ENCODE measurements at places on chromosomes 1 and 21.

- DNase-seq = peak; percentile 83
Observed at GRCh38 chr1:30707412-30708360, 15.7 kb downstream of the MATN1 start.

DNA sequence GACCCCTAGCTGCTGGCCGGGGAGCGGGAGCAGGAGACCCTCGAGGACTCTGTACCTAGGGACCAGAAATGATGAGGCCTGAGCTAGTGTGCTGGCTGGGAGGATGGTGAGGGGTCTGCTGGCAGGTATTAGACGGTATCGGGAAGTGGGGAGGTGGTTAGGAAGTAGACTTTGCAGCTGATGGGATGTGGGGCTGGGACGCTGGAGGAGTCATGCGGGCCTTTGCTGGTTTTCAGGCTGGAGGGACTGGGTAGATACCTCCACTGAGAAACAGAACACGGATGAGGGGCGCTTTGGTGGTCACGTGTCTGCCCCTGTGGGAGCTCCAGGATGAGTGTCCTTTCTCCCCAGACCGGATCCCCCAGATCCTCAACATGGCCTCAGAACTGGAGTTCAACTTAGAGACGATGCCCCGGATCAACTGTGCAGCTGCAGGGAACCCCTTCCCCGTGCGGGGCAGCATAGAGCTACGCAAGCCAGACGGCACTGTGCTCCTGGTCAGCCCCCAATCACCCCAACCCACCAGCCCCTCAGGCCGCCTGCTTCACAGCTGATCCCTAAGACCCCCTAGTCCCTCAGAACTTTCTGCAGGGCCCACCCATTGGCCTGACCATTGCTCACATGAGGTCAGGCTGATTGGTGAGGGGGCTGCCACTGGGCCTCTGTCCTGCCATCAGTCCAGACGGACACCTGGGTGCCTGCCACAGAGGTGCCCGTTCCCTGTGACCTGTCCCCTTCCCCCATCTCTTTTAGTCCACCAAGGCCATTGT lies 8.0 kb downstream of the TIE1 start:
- no peak for DNase-seq

GRCh38 chr1:59699227-59699847 lies 115.4 kb upstream of the HOOK1 start:
- DNase-seq = no peak

DNA sequence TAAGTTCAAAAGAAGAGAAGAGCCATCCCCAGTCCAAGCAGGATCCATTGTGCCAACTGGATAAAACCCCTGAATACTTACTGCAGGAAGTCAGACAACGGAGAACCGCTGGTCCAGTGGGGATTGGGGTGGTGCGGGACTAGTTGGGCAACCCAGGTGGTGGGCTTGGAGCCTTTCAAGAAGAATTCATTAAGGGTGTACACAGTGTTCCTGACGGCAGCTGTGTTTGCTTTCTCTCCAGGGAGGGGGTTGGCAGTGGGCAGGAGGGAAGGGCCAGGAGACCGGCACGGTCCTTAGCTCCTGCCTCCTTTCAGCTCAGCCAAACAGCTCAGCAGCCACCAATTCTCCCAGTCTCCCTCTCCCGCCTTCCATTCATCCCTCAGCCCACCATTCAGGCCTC lies 7.1 kb upstream of the CDK18 start:
- no peak for DNase-seq

DNA sequence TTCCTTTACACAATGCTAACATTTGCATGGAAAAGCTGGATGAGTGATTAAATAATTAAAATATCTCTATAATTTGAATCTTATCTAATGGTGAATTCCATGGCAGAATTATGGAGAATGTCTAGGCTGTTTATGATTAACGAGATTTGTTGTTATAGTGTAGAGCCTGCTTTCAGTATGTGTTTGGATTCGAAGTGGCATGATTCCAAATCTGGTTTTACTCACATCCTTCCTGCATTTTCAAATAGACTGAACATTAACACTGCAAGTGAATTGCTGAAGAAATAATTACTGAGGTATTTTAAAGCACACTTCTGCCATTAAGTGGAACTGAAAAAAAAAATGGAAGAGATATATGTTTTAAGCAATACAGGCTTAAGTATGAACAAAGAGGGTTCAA lies 5.1 kb upstream of the NEK7 start:
- DNase-seq = no peak

- no peak for DNase-seq
Observed at GRCh38 chr1:30908696-30909364, at the start of gene SDC3. TSS of gene SDC3 (minus strand) at chr1:30908758. CDS start at chr1:30908586, 172 bp downstream.

- DNase-seq = no peak
Observed at GRCh38 chr1:153728305-153729066, 636 bp downstream of the INTS3 start.

GRCh38 chr1:16975838-16976237 lies 4.6 kb downstream of the MFAP2 start:
- no peak for DNase-seq

GRCh38 chr1:64472805-64473204 lies 2.9 kb downstream of the CACHD1 start:
- DNase-seq = no peak

DNA sequence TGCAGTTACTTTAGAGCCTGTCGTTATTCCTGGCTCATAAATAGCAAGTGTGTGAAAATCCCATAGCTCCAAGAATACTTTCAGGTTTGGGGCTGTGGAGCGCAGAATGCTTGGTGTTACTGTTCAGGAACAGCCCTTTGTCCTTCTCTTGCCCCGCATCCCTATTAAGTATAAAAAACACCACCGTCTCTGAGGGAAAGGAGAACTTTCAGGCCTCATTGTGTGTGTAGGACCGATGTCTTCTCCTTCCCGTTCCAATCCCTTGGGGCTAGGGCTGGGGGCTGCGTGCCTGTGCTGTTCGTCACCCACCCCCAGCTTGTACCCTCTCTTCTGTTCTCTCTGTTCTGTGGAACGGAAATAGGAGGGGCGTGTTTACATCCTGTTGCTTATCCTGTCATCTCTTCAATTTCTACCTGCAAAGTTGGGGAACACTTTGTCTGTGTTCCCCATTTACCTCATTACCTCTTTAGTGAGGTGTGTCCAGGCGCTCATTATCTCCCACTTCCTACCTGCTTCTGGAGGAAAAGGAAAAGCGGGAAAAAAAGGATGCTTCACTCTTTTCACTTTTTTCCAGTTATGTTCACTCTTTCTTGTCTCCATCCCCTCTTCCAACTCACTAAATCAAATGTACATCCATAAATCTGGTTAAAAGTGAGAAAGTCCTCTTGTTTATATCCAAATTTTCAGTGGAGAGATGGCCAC lies 788 bp upstream of the TXNIP start:
- DNase-seq = no peak

DNA sequence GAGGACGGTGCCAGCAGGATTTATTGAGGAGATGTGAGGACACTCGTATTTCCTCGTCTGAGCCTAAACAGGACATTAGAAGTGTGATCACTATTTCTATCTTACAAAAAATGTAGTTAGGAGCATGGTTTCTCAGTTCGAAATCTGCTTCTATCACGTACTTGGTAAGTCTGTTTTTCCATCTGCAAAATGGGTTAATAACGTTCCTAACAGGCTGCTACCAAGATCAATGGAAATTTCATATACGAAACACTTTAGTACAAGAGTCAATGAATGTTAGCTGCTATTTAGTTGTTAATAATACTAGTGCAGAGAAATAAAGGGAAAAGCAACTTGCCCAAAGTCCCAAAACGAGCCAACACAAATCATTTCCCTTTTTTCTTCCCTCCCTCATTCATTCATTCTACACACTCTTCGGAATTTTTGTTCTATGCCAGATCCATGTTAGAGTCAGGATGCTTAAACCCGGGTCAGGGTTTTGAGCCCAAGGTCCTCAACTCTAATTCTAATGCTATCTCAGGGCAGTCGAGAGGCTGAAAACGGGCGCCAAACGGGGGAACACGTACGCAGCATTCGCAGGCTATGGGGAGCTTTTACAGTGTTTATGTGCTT lies 608 bp downstream of the SNRNP40 start:
- DNase-seq = no peak

DNA sequence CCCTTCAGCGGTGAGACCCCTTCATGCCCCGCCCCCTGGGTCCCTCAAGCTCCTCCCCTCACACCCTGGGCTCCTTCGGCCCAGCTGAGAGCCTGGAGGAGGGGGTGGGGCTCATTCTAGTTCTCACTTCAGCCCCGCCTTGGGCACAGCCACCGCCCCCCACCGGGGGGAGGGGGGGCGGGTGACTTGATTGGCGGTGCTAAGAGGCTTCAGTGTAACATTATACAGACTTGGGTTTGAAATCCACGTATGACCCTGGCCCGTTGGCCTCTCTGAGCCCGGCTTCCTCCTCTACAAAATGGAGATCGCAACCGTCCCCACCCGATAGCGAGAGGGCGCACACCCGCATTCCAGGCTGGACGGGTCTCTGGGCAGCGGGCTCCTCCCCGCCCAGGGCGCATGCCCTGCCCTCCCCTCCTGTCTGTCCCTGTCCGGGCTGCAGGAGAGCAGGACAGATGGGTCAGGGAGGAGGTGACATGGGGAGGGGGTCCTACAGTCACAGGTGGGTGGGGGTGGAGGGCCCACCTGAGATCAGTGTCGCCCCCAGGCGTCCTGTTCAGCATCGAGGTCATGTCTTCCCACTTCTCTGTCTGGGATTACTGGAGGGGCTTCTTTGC lies 5.1 kb downstream of the CLCNKB start:
- DNase-seq = no peak

DNA sequence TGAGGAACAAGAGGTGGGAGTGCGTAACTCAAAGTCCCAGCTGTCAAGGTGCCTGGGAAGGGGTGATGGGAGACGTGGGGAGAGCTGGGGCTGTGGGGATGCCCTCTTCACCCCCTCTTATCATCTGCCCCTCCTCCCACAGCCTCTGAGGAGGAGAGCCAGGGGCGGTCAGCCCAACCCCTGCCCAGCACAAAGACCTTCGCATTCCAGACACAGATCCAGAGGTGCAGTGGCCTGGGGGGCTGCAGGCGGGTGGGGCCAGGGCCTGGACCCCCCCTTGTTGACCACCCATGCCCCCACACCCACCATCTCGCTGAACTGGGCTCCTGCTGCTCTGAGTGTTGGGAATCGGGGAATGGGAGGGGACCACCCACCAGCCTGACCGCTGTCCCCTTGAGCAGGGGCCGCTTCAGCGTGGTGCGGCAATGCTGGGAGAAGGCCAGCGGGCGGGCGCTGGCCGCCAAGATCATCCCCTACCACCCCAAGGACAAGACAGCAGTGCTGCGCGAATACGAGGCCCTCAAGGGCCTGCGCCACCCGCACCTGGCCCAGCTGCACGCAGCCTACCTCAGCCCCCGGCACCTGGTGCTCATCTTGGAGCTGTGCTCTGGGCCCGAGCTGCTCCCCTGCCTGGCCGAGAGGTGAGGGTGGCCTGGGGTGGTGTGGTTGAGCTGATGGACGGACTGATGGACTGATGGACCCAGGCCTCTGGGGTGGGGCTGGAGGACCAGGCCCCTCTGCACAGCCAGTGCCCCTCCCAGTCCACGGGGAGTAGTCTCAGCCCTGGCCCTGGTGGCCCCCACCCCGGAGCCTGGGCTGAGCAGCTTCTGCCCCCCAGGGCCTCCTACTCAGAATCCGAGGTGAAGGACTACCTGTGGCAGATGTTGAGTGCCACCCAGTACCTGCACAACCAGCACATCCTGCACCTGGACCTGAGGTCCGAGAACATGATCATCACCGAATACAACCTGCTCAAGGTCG lies 29.7 kb downstream of the TRIM11 start:
- DNase-seq = no peak

DNA sequence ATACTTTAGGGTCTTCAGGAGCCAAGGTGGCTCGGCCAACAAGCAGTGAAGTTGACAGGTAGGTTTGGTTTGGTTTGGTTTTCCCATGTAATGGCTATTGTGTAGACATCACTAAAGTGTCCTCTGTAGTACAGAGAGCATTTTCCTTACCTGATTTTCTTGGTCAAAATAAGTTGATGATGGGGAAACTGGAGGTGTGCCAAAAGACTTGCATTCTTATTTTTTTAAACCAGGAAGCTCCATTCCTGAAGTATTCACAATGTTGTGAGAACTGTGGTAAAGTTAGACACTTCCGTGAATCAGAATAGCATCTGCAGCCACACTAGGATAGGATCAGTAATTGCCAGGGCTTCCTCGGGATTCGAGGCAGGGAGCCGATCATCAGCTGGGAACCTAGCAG lies 2.9 kb downstream of the ZBTB37 start:
- no peak for DNase-seq

DNA sequence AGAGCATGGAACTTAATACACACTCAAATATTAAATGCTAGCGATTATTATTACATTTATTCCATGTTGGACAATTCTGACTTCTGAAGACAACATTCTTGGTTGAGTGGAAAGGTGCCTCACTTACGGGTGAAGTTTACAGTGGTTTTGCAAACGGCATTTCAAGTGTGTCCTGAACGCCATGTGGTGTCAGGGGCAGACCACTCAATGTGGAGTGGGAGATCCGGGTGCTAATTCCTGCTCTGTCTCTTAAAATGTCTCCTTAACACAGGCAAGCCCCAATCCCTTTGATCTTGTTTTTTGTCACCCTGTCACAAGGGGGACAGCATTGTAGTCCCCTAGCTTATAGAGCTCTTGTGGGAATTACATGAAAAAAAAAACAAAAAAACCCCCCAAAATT lies 5.6 kb upstream of the TDRD10 start:
- no peak for DNase-seq

DNA sequence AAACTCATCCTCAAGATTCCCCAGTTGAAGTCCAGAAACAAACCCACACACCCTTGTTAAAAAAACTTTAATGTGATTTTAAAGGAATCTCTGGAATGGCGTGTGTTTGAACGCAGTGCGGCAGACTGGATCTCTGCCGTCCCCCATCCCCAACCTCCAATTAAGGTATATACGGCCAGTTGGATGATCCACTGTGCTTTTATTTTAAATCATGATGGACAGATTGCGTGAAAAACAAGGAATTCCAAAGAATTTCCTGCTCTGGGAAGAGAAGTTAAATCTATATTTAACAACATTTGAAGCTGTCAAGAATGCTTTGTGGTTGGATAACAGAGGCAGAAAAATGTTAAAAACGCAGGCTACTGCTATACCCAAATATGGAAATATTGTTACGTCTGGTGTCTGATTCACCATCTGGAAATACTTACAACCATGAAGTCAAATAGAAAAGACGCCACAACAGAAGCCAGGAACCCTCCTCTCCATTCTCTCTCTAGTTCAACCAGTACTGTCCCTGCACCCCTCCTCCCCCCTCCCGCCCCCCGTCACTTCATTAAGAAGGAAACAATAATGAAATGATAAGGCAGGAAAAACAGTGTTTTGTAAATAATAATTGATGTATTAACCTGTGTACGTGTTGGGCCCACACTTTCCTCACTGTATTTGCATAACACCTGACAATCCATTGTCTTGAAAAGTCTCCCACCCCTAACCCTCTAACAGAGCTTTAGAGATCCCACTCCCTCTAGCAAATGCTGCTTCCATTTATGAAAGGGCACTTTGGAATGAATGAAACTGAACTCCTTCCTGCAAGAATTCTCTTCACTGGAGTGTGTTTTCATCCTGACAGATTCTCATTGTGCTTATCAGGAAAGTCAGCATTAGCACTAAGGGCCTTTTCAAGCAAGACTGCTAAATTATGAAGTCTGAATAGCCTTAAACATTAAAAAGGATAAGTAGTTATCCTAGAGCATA lies 2.0 kb upstream of the CCN1 start:
- no peak for DNase-seq

GRCh38 chr21:33128538-33128937 lies 58.6 kb downstream of the OLIG1 start:
- DNase-seq = no peak

Measured in NCI-H524 treated with DMSO at 0.1 percent for 48 hours (cell line).